ENCODE measurements at places on chromosomes 7 and 10. TPM values are rescaled to one million over a fixed set of nuclear protein-coding genes. Genes with fewer than 3 reads are reported as not detected.

GRCh38 chr10:108515821-108516220 is 1351.3 kb upstream of the SORCS1 start:
- no peak overlapping the region for H3K27ac ChIP-seq
- no peaks in the 10 kb centered on the region for H3K27me3 ChIP-seq
- no peak overlapping the region for H3K4me3 ChIP-seq
- H3K4me1 ChIP-seq: no peaks in the 10 kb centered on the region
- no peak for DNase-seq

DNA sequence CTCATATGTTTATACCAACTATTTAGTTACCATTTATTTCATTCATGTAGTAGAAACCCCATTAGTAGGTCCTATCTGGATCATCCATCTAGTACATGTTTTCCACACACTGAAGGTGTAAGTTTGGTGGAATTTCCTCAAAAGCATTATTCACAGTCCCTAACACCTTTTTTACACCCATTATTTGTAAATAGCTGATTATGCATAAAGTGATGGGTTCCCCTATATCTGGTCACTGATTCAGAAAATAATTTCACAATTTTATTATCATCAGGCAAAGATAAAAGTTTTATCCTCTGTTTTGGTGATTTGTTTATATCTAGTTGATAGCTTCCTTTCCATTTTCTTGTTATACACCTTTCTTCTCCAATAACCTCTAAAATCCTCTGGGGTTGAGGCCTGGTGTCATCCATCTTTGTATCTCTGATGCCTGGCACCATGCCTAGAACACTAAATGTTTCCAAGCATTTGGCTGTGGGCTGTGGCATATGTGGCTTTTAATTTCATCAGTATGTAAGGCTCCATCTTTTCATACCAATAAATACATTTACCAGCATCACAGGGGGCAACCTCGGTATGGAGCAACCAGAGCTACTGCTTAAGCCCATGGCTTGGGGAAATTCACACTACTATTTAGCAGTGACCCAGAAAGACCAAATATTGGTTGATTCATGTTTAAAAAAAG is 1089.5 kb upstream of the LRRN3 start:
- H3K36me3 ChIP-seq: no peaks in the 10 kb centered on the region
- no peak overlapping the region for H3K4me3 ChIP-seq
- DNase-seq: no peak

GRCh38 chr10:130882906-130883305 is 428.6 kb downstream of the TCERG1L start:
- peaks cover 1% of the 10 kb centered on the region for H3K27me3 ChIP-seq
- no peaks in the 10 kb centered on the region for H3K36me3 ChIP-seq
- DNase-seq: no peak
- no peak overlapping the region for H3K4me3 ChIP-seq
- H3K27ac ChIP-seq: no peak overlapping the region

GRCh38 chr10:31876652-31877352 is 51.8 kb downstream of the ARHGAP12 start:
- H3K27ac ChIP-seq: no peak overlapping the region
- no peaks in the 10 kb centered on the region for H3K27me3 ChIP-seq
- no peak overlapping the region for H3K4me3 ChIP-seq
- H3K4me1 ChIP-seq: peaks cover 23% of the 10 kb centered on the region
- no peaks in the 10 kb centered on the region for H3K36me3 ChIP-seq

DNA sequence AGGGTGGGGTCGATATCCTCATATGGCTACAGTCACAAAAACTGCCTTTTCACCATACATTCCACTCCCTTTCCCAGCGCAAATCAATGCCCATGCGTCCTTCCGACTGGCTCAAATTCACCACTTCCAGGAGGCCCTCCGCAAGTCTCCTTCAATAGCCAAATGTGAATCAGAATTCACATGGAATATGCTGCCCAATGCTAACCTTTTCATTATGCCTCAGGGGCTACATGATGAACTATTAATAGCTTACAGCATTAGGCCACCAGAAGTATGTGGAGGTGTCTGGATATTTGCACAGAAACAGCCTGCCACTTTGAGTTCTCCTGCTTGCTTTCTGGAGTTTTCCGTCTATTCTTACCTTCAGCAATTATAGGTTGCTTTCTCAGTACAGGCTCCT is 27.7 kb downstream of the RGS10 start:
- H3K36me3 ChIP-seq: peaks cover 26% of the 10 kb centered on the region
- DNase-seq: no peak
- H3K4me1 ChIP-seq: peaks cover 78% of the 10 kb centered on the region
- no peaks in the 10 kb centered on the region for H3K27me3 ChIP-seq

- H3K4me3 ChIP-seq: peak overlapping the region; percentile 2
- no peaks in the 10 kb centered on the region for H3K36me3 ChIP-seq
- H3K27ac ChIP-seq: peak overlapping the region; percentile 3
Observed at GRCh38 chr10:103757531-103758293, 97.7 kb downstream of the SH3PXD2A start.

GRCh38 chr7:129588268-129588667 is 23.3 kb upstream of the NRF1 start:
- no peaks in the 10 kb centered on the region for H3K4me1 ChIP-seq
- no peak for DNase-seq
- peaks cover 24% of the 10 kb centered on the region for H3K36me3 ChIP-seq
- H3K27ac ChIP-seq: no peak overlapping the region

GRCh38 chr10:1102416-1102815 is 46.2 kb downstream of the WDR37 start:
- H3K27ac ChIP-seq: no peak overlapping the region
- no peak overlapping the region for H3K4me3 ChIP-seq
- H3K36me3 ChIP-seq: peaks cover 65% of the 10 kb centered on the region
- peaks cover 16% of the 10 kb centered on the region for H3K4me1 ChIP-seq

DNA sequence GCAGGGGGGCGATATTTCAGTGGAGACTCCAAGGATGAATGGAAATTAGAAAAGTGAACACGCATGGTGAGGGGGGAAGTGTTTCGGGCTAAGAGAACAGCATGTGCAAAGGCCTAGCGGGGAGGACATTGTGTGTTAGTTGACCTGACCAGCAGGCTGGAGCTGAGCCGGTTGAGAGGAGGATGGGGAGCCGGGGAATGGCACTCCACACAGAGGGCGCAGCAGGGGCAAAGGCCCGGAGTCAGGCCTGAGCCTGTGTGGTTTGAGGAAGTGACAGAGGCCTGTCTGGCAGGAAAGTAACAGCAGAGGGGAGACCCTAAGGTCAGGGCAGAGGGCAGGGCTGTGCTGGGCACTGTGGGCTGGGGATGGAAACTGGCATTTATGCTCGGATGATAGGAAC is 83.2 kb upstream of the ZNF479 start:
- no peak overlapping the region for H3K4me3 ChIP-seq
- DNase-seq: no peak
- H3K36me3 ChIP-seq: peaks cover 56% of the 10 kb centered on the region
- H3K4me1 ChIP-seq: peaks cover 6% of the 10 kb centered on the region

DNA sequence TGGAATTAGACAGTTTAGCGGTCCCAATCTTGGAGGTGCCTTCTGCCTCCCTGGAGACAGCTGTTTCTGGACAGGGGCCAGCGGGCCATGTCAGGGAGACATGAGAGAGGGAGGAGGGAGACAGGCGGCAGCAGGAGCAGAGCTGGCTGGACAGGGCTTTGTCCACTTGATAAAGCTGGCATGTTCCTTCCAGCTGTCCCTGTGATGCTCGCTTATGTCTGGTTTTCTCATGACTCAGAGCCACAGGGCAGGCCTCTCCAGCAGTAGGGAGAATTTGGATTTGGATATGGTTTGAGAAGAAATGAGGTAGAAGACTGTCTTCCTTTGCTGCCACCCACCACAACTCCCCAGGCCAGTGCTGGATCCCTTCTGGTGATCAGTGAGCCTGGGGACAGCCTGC is 51.7 kb upstream of the SORCS3 start:
- peak overlapping the region; percentile 60 for H3K27ac ChIP-seq
- H3K4me1 ChIP-seq: peaks cover 26% of the 10 kb centered on the region
- H3K36me3 ChIP-seq: no peaks in the 10 kb centered on the region
- H3K27me3 ChIP-seq: peaks cover 4% of the 10 kb centered on the region
- no peak for DNase-seq
- no peak overlapping the region for H3K4me3 ChIP-seq

GRCh38 chr10:131946880-131947279 is 34.8 kb downstream of the BNIP3 start:
- H3K4me3 ChIP-seq: no peak overlapping the region
- H3K27me3 ChIP-seq: no peaks in the 10 kb centered on the region
- DNase-seq: no peak
- peaks cover 85% of the 10 kb centered on the region for H3K36me3 ChIP-seq

- H3K27me3 ChIP-seq: peaks cover 10% of the 10 kb centered on the region
- no peak for DNase-seq
- no peak overlapping the region for H3K4me3 ChIP-seq
- H3K27ac ChIP-seq: no peak overlapping the region
- H3K36me3 ChIP-seq: peaks cover 11% of the 10 kb centered on the region
- no peaks in the 10 kb centered on the region for H3K4me1 ChIP-seq
Observed at GRCh38 chr7:154627646-154628290, 375.2 kb downstream of the PAXIP1 start.

GRCh38 chr10:13792006-13792405 is 205.2 kb downstream of the PRPF18 start:
- H3K27ac ChIP-seq: no peak overlapping the region
- H3K36me3 ChIP-seq: no peaks in the 10 kb centered on the region
- H3K4me3 ChIP-seq: no peak overlapping the region
- no peak for DNase-seq
- H3K4me1 ChIP-seq: peaks cover 33% of the 10 kb centered on the region
- no peaks in the 10 kb centered on the region for H3K27me3 ChIP-seq

GRCh38 chr7:43750016-43750887 is 8.2 kb upstream of the BLVRA start:
- no peak overlapping the region for H3K27ac ChIP-seq

DNA sequence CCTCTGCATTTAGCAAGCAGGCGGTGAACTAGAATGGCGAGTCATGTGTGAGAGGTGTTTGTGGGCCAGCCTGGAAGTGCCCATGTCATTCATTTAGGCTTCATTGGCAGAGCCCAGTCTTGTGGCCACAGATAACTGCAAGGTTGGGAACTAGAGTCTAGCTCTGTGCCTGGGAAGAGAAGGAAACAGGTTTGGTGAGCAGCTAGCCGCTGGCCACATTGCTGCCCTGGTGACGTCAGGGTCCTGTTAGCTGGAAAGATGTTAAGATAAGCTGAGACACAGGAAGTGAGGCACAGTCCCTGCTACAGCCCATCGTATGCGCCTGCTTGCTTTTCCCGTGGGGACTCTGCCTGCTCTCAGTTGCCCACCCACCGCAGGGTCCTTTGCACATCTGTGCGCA is 185.5 kb downstream of the CAMK1D start:
- H3K27me3 ChIP-seq: no peaks in the 10 kb centered on the region
- peaks cover 13% of the 10 kb centered on the region for H3K36me3 ChIP-seq
- no peak for DNase-seq
- peaks cover 24% of the 10 kb centered on the region for H3K4me1 ChIP-seq

DNA sequence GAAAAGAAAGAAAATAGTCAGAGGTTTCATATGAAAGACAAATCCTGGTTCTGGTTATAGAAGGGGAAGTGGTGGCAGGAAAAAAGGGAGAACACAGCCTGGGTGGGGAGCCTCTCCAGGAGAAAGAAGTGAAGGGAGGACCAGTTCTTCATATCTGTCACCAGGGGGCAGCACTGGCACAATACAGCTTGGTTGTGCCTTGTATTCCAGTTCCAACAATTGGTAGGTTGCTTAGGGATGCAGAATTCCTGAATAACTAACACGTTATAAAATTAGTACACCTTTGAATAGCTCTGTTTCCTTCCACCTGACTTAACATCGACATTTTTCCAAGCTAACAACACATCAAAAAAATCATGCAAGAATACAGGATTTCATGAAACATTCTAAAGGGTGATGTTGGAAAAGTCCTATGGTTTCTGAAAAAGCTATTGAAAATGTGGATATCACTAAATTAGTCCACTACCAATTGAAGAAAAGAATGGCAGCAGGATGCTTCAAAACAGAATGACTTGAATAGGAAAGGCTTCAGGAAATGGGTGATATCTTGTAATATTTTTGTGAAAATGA is 52.9 kb downstream of the CYP26A1 start:
- H3K27ac ChIP-seq: no peak overlapping the region
- H3K27me3 ChIP-seq: peaks cover 5% of the 10 kb centered on the region
- no peak for DNase-seq

DNA sequence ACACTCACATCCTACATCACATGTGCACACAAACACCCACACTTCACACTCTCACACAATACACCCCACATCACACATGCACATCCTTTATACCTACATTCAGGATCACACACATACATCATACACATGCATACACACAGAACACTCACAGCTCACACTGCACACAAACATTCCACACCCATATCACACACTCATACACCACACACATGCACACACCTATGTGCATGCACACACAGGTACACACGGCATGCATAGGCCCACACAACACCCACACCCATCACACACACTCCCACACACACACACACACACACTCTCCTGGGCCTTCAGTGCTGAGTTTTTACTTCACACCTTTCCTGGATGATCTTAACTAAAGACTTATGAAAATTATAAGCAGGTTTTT is 220.5 kb downstream of the DNAJB6 start:
- no peak overlapping the region for H3K4me3 ChIP-seq
- no peaks in the 10 kb centered on the region for H3K27me3 ChIP-seq
- H3K4me1 ChIP-seq: no peaks in the 10 kb centered on the region
- DNase-seq: no peak

- peaks cover 12% of the 10 kb centered on the region for H3K36me3 ChIP-seq
- H3K4me3 ChIP-seq: no peak overlapping the region
- H3K27ac ChIP-seq: no peak overlapping the region
- no peaks in the 10 kb centered on the region for H3K27me3 ChIP-seq
Observed at GRCh38 chr10:132324186-132324585, 7.8 kb upstream of the LRRC27 start.

- H3K4me3 ChIP-seq: no peak overlapping the region
- no peaks in the 10 kb centered on the region for H3K4me1 ChIP-seq
- no peaks in the 10 kb centered on the region for H3K27me3 ChIP-seq
- no peak for DNase-seq
Observed at GRCh38 chr7:107948645-107949442, 54.1 kb downstream of the LAMB1 start.

GRCh38 chr10:103278862-103279298 is 1.9 kb downstream of the INA start:
- no peak overlapping the region for H3K27ac ChIP-seq
- H3K4me3 ChIP-seq: peak overlapping the region; percentile 33
- no peaks in the 10 kb centered on the region for H3K36me3 ChIP-seq
- peak; percentile 27 for DNase-seq

GRCh38 chr10:36221101-36221500 is 579.0 kb upstream of the FZD8 start:
- H3K36me3 ChIP-seq: no peaks in the 10 kb centered on the region
- no peak overlapping the region for H3K4me3 ChIP-seq
- no peaks in the 10 kb centered on the region for H3K27me3 ChIP-seq
- H3K27ac ChIP-seq: no peak overlapping the region

The TEX47 gene
- not detected for total RNA-seq

The PMS2 gene
- total RNA-seq: 22.8 TPM

The GRB10 gene
- total RNA-seq: 0.62 TPM

The TBL2 gene
- 31.2 TPM for total RNA-seq

The CPVL gene
- 0.70 TPM for total RNA-seq

The PTN gene
- total RNA-seq: not detected

The HHEX gene
- total RNA-seq: 3.2 TPM

The THSD7A gene
- not detected for total RNA-seq

The PLXDC2 gene
- total RNA-seq: 0.44 TPM

The PROSER2 gene
- 0.83 TPM for total RNA-seq

The CRHR2 gene
- not detected for total RNA-seq

The LEP gene
- not detected for total RNA-seq

The UPK3B gene
- total RNA-seq: 8.4 TPM

Data from naive thymus-derived CD8-positive, alpha-beta T cell (primary cell).